ENCODE measurements at places on chromosomes 3 and 15.
A peak's percentile ranks its signal among the peaks of the same experiment; 100 is the strongest.

- DNase-seq: no peak
Observed at GRCh38 chr3:126923423-126923822, 59.5 kb upstream of the PLXNA1 start.

- no peak for DNase-seq
Observed at GRCh38 chr3:14730703-14731382, 55.9 kb downstream of the C3orf20 start.

- DNase-seq: no peak
Observed at GRCh38 chr15:86919581-86919980, 839.9 kb downstream of the AGBL1 start.

GRCh38 chr3:106880206-106880605 lies 497.0 kb upstream of the CCDC54 start:
- DNase-seq: no peak

DNA sequence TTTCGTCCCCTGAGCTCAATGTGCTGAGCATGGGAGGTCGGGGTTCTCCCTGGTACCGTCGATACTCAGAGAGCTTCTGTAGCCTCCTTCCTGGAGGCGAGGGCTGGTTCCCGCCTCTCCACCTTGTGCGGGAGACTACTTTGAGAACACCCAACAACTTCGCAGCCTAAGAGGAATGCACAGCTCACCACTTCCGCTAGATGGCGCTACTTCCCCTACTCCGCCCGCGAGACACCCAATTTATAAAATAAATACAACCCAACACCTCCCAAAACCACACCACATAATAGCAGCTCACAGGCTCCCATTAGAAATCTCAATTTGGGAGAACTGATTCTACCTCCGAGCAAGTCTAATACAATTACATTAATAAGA lies 1.2 kb downstream of the RGMA start:
- peak; percentile 32 for DNase-seq

DNA sequence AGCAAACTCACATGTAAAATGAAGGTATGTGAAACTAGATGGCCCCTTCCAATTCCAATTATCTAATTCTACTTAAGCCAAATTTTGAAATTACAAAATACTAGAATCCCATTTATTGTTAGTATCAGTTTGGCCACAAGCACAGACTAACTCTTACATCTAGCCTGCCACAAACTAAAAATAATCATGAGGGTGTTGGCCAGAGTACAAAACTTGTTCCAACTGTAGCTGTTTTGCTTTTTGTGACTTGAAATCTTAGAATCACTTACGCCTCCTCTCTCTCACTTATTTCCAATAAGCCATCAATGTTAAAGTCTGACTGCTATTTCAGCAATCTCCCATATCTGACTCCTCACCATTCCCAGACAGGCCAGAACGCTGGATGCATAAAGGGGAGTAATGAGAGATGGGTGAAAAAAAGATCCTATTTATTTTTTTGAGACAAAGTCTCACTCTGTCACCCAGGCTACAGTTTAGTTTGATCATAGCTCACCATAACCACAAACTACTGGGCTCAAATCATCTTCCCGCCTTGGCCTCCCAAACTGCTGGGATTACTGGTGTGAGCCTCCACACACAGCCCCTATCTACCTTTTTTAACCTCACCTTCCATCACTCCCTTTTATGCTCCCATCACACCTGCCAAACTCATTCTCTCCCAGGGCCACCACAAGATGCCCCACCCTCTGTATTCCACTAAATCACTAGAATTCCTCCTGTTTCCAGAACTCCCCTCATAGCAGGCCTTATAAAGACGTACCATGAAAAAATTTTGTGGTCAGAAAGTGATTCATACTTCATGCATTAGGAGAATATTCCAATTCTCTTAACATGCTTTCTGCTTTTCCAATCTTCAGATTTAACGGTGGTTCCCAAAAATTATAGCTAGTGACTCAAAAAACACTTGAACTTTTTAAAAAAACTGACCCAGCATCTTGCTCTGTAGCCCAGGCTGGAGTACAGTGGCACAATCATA lies 36.5 kb downstream of the ATOSA start:
- no peak for DNase-seq

DNA sequence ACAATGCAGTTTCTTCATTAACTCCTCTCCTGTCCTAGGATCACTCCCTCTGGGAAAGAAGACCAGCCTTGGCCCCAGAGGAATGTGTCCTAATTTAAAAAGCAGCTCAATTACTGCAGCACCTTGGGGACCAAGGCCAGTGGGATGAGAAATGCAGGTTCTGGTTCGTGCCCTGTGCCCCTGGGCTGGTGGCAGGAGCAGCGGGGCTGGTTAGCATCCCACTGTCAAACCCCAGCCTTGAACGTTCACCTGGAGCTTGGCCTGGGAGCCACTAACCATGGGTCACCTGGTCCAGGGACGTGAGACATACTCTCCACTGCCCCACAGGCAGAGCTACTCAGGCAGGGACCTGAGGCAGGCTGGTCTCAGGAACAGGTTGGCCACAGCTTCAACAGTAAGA lies 8.4 kb upstream of the RTP3 start:
- DNase-seq: no peak

DNA sequence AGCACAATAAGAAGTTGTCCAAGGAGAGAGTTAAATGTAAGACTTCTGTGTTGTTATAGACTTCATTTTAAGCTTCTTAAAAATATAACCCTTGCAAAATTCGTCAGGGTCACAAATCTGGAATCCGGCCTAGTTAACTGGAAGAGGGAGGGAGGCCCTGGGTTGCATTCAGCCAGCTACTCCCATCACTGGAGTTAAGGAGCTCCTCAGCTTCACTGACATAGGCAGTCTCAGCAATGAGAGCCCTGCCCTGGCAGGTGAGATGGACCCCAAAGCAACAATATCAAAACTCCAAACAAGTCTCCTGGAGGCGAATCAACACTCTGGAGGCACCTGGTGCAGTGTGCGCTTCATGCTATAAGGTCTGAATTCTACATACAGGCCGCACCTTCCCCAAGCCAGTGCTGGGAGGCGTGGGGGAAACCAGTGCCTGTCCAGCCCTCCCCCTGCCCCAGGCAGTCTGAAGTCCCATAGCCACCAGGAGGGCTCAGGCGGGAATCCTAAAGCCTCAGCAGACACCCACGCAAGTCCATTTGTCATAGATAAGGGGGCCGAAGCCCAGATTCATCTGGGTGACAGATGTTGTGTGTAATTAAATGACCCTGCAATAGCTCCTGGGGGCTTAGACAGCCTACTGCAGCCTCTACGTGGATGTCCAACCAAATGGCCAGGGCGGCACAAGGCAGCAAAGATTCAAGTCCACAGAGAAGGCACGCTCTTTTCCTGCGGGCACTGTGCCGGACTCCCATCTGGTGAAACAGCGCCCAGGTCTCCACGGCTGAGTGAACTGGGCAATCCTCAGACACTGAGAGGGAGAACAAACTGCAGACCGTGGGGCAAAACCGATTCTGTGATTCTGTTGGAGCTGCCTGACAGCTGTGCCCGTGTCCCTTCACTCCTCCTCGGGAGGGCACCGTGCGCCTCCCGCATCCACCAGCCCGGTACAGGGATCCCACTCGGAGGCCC lies 64.9 kb downstream of the ATP10A start:
- DNase-seq: no peak

DNA sequence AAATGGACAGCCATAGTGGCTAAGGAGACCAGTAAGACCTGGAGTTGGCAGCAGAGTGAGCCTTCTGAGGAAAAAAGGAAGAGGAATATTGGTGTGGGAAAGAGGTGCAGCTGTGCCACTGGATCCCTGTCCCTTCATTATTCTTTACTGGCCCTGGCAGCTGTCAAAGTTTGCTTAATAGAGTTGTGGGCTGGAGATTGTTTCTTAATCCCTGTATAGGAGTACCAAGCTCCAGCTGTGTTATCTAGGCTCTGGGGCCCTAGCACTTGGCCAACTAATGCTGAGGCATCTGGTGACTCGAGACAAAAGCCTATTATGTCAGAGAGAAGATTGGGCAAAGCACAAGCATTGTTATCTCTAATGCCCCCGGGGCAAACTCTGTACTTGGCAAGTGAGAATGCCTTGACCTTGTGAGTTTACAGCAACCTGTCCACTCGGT lies 61.4 kb downstream of the ZNF609 start:
- DNase-seq: no peak

- no peak for DNase-seq
Observed at GRCh38 chr3:56125358-56126005, 342.8 kb downstream of the ERC2 start.

GRCh38 chr3:23829242-23829934 lies 23.6 kb downstream of the UBE2E1 start:
- DNase-seq: no peak

- no peak for DNase-seq
Observed at GRCh38 chr3:132605374-132605792, 8.3 kb downstream of the ACKR4 start.

All from activated naive CD4-positive, alpha-beta T cell (primary cell).